NCI-H345 (cell line): ENCODE measurements at places on chromosomes 1 and 21.
A peak's percentile ranks its signal among the peaks of the same experiment; 100 is the strongest.

GRCh38 chr1:182698971-182699370 lies 14.6 kb upstream of the RGS8 start:
- no peak for DNase-seq

DNA sequence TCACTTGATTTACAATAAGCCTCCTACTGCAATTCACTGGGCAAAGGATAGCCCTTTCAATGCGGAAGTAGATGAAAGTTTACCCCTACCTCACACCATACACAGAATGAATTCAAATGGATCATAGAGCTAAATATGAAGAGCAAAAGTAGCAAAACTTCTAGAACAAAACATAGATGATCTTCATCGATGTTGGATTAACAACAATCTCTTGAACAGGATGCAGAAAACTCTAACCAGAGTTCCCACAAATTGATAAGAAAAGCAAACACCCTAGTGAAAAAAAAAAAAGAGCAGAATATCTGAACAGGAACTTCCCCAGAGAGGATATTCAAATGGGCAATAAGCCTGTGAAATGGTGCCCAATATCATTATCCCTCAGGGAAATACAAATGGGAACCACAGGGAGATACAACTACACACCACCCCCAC lies 1.9 kb upstream of the UBASH3A start:
- no peak for DNase-seq

GRCh38 chr1:8398677-8399076 lies 80.8 kb downstream of the SLC45A1 start:
- no peak for DNase-seq

GRCh38 chr1:97352936-97353382 lies 567.9 kb downstream of the DPYD start:
- DNase-seq = no peak

GRCh38 chr1:110880708-110881374 lies 7.9 kb downstream of the CD53 start:
- DNase-seq = no peak

DNA sequence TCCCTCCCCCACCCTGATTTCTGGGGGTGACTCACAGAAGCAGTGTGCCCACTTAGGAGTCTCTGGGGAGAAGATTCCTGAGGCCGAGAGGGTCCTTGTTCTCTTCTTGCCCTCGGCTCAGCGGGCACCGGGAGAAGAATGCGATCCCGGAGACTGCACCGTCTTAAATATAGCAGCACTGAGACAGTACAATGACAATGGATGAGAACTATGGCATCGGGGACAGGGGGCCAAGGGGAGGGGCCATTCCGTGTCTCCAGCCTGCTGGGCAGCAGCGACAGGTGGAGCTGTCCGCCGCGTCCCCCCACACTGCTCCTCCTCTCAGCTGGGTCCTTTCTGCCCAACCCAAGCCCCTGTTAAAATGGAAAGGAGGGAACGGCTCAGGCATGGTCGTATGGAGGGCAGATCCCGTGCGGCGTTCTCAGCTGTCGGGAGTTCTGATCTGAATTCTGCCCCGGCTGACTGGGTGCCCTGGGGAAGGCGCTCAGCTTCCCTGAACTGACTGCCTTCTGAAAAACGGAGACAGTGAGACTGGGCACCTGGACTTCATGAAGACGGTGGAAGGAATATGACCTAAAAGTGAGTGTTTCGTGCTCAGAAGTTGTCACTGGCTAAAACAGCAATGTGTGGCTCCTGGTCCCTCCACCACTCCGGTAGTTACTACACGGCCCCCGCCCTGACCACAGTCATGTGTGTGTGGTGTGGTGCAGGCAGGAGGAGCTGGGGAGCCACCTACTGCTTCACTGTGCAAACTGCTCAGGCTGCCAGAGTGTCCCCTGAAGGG lies at the start of gene MYOM3:
Gene MYOM3 (minus strand): TSS at position 140 of the 784 bp plus-strand sequence. CDS start 3,499 bp downstream, outside the sequence.
- DNase-seq = peak; percentile 21

DNA sequence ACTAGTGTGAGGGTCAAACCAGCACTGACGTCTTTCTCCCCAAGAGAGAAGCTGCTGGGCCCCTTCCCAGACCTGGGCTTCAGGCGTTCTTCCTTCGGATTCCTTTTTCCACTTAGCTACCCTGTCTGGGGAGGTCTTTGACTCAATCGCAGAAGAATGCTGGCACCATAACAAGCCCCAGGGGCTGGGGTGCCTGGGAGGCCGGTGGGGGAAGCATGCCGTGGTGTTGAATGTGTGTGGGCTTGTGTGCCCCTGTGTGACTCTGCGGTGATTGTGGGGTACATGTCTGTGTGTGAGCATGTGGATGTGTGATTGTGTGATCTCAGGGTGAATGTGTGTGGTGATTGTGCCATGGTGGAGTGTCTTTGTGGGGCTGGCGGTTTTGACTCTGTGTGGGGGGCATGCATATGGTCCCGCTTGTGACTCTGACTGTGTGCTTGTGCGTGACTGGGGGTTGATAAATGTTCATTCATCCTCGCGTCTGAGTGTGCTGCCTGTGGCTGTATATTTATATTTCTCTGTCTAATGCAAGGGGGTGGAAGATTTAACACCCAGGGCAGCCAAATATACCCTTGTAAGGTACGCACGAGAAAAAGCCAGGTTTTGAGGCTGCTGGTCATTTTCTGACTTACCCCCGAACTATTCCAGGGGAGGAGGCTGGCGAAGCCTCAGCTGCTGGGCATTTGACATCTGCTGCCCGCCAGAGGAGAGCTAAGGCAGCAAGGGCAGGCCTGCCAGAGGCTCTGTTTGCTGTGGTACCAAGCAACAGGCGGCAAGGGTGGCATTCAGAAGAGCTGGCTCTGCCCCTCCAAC lies 1.1 kb upstream of the SYNC start:
- no peak for DNase-seq

GRCh38 chr1:178530037-178530402 lies 17.1 kb downstream of the TEX35 start:
- no peak for DNase-seq

- DNase-seq = no peak
Measured at GRCh38 chr1:17941431-17942189, 166.0 kb upstream of the IGSF21 start.

GRCh38 chr1:89355056-89355455 lies 8.8 kb upstream of the GBP6 start:
- no peak for DNase-seq

DNA sequence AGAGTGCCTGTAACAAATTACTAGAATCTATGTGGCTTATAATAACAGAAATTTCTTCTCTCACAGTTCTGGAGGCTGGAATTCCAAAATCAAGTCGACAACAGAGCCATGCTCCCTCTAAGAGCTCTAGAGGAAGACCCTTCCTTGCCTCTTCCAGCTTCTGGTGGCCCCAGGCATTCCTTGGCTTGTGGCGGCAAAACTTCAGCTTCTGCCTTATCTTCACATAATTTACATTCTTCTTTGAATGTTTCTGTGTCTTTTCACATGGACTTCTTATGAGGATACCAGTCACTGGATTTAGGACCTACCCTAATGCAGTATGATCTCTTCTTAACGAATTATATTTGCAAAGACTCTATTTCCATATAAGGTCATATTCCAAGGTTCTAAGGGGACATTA lies 324.4 kb downstream of the PCP4 start:
- no peak for DNase-seq

DNA sequence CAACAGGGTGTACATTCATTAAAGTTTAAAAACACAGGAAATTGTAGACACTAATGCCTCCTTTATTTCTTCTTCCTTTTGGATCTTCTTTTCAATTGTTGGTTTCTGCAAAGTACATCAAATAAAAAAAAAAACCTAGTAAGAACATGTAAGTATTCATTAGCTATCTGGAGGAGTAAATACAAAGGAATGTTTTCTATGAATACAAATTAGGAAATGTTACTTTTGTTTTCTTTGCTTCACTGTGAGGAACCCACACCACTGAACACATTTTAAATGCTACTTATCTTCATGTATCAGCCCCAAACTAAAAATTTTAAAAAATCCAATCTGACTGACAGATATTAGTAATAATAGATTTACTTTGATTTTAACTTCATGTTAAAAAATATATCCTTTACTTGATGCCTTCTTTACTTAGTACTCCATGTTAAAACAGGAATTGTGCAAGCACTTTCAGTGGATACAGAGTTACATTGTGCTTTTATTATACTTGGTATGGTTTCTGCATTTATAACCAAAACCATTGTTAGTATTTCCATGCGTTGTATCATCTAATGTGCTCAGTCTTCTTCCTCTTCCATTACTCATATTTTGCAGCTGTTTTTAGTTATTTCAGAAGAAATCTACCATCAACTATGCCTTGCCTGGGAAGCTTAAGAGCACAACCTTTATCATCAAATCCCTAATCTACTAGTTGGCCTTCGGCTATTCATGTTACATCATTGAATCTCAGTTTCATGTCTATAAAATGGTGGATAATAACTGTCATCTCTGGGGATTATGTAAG lies 236.9 kb upstream of the DPYD start:
- DNase-seq = no peak

DNA sequence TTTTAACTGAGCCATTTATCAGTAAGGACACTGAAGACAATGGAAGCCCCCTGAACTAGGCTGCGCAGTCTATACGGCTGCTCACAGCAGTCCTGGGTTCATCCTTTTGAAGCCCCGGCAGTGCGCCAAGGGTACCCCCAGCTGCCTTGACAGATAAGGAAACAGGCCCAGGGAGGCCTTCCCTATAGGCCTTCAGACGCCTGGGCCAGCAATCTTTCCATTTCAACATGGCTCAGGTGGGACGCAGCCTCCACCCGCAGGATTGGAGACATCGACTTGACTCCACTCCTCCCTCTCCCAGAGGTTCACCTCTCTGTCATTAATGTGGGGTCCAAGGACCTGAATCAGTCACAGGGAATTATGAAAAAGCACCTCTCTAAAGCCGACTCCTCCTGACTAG lies 2.8 kb upstream of the LYPD8 start:
- no peak for DNase-seq
